Activated CD4-positive, CD25-positive, alpha-beta regulatory T cell treated with anti-CD3 and anti-CD28 coated beads, Interleukin-2, amount 50 U/mL, for 24 hours (primary cell): ENCODE measurements at places on chromosomes 1 and 21.

- no peak for ATAC-seq
These were observed 90.8 kb downstream of the ZP4 start for GRCh38 chr1:237799762-237800474.

- no peak for ATAC-seq
These were observed 183.6 kb downstream of the APP start for GRCh38 chr21:25986928-25987327.

DNA sequence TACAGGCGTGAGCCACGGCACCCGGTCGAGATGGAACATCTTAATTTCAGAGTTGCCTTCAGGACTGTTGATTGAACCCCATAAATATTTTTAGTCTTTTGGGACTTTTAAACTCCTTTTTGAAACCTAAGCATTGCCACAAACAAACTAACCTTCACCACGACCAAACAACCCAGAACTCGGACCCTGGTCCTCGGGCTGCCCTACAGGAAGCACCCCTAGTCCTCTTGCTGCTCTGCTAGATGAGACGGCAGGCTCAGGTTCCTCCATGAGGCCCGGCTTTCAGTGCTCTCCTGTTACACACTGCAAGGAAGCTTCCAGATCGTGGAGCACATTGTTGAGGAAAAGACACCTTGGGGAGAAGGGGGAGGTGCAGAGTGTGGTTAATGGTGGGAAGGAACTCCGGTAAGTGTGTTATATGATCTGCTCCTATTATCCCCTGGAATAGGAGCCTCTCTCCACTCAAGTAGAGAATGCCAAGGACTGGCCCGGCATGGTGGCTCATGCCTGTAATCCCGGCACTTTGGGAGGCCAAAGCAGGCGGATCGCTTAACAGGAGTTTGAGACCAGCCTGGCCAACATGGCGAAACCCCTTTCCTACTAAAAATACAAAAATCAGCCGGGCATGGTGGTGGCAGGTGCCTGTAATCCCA is 5.7 kb downstream of the EPHX1 start:
- ATAC-seq, result no peak

GRCh38 chr1:100279358-100279923 is 13.4 kb downstream of the RTCA start:
- ATAC-seq, result no peak

- ATAC-seq, result no peak
These were observed 10.5 kb downstream of the ACOT11 start for GRCh38 chr1:54558434-54559030.

DNA sequence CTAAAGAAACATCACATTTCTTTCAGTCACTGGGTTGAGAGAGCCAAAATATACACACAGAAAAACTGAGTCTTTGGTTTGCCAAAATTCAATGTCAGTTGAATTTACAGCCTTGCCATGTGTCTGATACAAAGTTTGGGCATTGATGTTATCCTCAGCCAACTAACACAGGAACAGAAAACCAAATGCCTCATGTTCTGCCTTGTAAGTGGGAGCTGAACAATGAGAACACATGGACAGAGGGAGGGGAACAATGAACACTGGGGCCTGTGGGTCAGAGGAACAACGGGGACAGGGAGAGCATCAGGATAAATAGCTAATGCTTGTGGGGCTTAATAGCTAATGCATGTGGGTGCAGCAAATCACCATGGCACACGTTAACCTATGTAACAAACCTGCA is 39.6 kb upstream of the C21orf91 start:
- ATAC-seq, result no peak

- ATAC-seq, result no peak
These were observed 1.3 kb downstream of the CDC42BPA start for GRCh38 chr1:227317011-227317451.
